Kidney capillary endothelial cell (primary cell): ENCODE measurements at places on chromosomes 5 and 9.
A peak's percentile ranks its signal among the peaks of the same experiment; 100 is the strongest.

DNA sequence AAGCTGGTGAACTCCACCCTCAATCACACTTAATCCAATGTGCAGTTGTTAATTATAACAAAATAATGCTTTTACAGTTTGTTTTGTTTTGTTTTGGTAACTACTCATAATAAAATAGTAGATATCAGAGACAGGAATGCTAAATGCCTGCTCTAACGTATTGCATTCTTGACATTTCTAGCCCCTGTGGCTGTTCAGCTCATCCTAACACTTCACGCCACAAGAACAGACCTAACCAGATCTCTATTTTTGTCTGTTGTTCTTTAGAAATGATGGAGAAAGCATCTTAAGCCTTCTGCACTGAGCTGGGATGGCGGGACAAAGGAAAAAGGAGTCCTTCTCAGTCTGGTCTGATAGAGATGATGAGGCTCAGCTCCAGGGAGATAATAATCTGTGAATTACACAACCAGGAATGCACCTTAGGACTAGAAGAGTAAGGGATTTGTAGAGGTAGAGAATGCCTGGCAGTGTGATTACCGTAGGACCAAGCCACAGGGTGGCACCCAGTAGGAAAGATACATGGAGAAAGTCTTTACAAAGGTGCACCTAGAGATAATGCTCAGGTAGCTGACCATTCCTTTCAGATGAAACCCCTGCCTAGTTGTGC lies 628.8 kb downstream of the PDE4D start:
- no peak for DNase-seq

- DNase-seq: no peak
These were observed 837.2 kb downstream of the EFNA5 start for GRCh38 chr5:106833517-106833916.

DNA sequence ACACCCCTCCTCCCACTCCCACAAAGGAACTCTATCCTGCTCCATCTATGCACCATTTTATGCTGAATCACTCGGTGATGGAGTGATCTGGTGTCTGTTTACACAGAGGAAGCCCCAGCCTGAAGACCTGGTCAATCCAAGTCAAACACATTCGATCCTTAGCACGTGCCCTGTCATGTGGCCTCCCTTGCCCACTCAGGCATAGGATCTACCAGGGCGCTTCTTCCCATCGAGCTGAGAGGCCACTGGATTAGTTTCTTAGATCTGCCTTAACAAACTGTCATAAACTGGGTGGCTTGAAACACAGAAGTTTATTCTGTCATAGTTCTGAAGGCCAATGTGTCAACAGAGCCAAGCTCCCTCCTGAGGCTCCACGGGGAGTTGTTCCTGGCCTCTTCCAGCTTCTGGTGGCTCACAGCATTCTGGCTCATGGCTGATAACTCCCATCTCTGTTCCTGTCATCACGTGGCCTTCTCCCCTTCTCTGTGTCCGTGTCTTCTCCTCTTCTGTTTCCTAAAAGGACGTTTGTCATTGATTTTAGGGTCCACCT lies 34.2 kb downstream of the FOXI1 start:
- DNase-seq: no peak

DNA sequence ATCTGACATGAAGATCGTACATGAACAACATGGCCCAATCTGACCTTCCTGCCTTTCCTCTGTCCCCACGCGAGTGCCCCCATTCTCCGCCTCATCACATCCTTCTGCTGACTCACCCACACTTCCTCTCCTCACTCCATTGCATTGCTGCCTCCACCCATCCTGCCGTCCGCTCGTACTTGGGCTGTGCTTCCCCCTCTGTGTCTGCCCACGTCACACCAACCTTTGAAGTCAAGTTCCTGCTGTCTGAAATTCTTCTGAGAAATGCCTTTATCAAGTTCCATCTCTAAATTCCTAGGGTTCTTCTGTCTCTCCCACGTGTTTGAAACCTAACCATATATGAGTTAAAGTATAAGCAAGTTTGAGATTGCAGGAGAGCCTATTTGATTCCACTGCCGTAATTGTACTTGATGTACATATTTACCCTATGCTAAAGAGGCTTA lies 18.0 kb upstream of the STARD4 start:
- DNase-seq: peak; percentile 93

DNA sequence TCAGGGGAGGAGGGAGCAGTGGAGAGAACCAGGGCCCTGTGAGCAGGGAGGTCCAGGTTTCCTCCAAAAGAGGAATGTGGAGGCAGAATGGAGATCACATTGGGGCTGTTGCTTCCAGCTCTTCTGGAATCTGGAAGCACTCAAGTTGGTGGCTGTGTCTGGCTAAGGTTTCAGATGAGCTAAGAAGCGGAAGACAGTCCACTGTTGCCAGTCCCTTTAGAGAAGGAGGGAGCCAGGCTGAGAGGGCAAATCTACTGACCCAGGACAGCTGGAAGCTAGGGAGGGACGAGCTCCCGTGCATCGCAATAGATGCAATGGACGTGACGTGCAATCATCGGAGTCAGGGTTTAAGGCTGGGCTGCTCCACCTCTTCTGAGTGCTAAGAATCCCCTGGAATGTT lies 71.2 kb downstream of the TENT4A start:
- no peak for DNase-seq

- no peak for DNase-seq
These were observed 48.4 kb upstream of the SNAPC3 start for GRCh38 chr9:15374310-15374709.

GRCh38 chr5:73902327-73903051 lies 276.5 kb downstream of the ARHGEF28 start:
- peak; percentile 44 for DNase-seq

GRCh38 chr9:38178237-38178636 lies 109.2 kb upstream of the SHB start:
- peak; percentile 70 for DNase-seq

- no peak for DNase-seq
These were observed 23.5 kb upstream of the SUSD1 start for GRCh38 chr9:112198646-112199045.

DNA sequence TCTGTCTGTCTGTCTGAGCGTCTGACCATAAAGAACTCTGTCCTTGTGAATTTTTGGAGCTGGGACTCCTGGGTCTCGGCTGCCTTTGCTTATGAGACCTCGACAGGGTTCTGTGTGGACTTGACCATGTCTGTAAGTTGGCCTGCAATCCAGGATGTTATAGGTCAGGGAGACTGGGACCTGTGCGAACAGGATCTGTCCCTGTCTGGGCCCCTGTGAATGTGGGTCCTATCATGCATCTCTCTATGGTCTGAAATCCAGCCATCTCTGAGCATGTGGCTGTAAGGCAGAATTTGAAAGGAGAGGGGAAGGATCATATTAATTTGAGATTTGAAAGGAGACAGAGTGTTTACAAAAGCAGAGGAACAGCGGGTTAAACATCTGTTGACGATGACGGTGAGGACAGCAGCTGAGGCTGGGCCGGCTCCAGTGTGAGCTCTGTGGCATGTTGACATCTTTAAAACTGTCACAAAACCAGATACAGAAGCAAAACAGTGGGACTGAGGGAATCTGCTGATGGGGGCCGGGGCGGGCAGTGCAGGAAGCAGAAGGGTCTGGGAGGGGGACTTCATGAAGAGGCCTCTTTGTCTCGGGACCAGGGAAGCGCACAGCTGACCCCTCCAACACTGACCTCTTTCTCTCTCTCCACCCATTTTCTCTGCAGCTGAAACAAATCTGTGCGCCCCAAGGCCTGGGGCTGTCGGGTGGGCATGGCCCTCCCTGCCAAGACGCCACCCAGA lies 19.1 kb upstream of the MVB12B start:
- DNase-seq: no peak

DNA sequence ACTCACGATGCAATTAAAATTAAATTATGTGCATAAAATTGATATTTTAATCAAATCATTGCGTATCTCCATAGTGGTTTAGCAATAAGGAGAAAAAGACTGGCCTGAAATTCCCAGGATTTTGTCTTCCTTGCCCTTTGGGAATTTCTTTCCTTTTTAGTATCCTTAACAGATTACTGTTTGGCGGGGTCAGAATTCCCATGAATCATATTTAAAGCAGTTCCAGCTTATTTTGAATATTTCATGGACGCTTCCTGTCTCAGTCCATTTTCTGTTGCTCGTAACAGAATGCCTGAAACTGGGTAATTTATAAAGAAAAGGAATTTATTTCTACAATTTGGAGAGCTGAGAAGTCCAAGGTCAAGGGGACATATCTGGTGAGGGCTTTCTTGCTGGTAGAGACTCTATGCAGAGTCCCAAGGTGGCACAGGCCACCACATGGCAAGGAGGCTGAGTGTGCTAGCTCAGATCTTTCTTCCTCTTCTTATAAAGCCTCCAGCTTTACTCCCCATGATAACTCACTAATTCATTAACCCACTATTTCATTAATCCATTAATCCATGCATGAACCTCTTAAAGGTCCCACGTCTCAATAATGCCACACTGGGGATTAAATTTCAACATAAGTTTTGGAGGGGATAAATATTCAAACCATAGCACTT lies 37.8 kb downstream of the CDH6 start:
- DNase-seq: no peak

GRCh38 chr5:109030360-109031143 lies 282.9 kb downstream of the FER start:
- no peak for DNase-seq
